ENCODE measurements at places on chromosomes 2 and 18.
A peak's percentile ranks its signal among the peaks of the same experiment; 100 is the strongest.

- no peak for DNase-seq
Observed at GRCh38 chr2:3741867-3742602, 38.7 kb downstream of the DCDC2C start.

- no peak for DNase-seq
Observed at GRCh38 chr18:48702346-48703027, 163.7 kb downstream of the CTIF start.

- DNase-seq: no peak
Observed at GRCh38 chr18:39149211-39149806, 1583.7 kb upstream of the CELF4 start.

DNA sequence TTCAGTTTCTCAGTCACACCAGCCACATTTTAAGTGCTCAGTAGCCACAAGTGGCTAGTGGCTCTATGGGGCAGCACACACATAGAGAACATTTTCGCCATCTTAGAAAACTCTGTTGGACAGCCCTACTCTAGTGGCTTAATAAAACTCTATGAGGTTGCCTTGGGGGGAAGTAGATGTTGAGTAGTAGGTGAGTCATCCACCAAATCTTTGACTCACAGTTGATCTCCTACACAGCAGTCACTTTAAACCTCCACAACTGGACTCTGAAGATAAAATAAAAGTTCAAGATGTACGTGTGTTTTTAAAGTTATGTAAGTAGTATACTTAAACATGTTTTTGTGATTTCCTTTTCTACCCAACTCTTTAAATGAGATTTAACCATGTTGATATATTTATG, 379.0 kb downstream of the SETBP1 start:
- peak; percentile 19 for DNase-seq

GRCh38 chr18:50056185-50056584, 138.8 kb downstream of the MYO5B start:
- no peak for DNase-seq
